ENCODE measurements at places on chromosomes 7 and 10.

- DNase-seq: no peak
Measured at GRCh38 chr7:41010418-41010817, 692.5 kb downstream of the INHBA start.

GRCh38 chr10:22978918-22979317 lies 51.1 kb downstream of the ARMC3 start:
- no peak for DNase-seq

DNA sequence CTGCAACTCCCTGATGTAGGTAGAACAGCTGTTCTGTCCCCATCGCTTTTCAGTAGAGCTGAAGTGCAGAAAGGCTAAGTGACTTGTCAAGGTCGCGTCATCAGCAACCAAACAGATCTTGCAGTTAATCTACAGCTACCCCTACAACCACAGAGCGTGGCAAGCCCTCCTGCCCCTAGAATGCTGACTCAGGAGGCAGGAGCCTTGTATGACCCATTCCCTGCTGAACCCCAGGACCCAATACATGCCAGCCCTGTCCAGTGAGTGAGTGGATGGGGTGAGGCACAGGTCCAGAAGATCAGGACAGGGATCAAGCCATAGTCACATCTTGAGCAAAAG lies 26.6 kb upstream of the GJD4 start:
- no peak for DNase-seq

DNA sequence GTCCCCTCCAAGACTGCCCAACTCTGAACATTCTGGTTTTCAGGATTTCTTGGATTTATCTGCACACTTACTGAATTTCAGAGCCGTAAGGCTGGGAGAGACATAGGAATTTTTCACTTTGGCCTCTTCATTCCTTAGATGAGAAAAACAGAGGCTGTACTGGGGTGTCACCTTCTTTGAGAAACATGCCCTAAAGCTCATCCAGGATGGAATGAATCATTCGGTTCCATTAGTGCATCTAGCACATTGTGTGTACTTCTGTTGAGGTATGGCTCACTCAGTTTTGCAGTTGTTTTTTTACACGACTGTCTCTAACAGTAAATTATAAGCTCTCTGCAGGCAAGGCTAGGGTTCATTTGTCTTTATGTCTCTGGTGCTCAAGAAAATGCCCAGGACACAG lies 383.4 kb downstream of the GATA3 start:
- DNase-seq: no peak

DNA sequence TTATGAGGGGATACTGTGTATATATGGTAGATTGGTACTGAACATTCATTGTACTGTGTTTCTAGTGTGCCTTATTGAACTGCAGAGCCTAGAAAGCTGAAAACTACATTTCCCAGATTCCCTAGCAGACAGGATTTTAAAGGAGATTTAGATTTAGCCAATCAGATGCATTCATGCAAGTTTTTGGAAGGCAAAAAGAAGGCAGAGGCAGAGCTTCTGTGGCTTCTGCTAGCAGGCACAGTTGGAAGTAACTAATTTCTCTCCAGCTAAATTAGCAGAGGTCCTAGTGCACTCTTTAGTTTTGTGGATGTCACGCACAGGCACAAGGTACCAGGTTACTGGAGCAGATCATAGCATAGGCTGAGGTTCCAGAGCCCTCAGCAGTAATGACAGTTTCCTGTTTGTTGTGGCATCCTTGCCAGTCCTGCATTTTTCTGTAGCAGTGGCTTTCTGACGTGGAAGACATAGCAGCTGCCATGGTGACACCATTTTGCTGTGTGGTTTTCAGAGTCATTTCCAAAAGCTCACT lies 83.7 kb upstream of the CCDC71L start:
- DNase-seq: no peak

DNA sequence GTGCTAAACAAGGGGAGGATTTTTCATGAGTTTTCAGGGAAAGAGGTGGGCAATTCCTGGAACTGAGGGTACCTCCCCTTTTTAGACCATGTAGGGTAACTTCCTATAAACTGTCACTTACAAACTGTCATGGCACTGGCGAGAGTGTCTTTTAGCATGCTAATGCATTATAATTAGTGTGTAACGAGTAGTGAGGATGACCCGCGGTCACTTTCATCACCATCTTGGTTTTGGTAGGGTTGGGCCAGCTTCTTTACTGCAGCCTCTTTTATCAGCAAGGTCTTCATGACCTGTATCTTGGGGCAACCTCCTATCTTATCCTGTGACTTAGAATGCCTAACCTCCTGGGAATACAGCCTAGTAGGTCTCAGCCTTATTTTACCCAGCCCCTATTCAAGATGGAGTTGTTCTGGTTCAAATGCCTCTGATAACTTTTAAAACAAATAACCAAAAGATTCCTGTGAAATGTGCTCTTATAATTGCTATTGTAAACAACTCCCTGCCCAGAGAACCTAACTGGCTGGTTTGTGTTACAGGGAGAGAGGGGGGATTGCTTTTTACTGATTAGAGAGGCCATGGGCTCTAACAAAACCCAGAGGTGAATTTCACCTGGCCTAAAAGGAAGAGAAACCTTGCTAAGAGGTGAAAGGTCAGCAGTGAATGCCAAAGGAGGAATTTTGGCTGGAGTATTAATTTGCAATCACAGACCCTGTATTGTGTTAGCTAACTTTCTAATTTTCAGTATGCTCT lies 64.3 kb downstream of the EEPD1 start:
- no peak for DNase-seq

DNA sequence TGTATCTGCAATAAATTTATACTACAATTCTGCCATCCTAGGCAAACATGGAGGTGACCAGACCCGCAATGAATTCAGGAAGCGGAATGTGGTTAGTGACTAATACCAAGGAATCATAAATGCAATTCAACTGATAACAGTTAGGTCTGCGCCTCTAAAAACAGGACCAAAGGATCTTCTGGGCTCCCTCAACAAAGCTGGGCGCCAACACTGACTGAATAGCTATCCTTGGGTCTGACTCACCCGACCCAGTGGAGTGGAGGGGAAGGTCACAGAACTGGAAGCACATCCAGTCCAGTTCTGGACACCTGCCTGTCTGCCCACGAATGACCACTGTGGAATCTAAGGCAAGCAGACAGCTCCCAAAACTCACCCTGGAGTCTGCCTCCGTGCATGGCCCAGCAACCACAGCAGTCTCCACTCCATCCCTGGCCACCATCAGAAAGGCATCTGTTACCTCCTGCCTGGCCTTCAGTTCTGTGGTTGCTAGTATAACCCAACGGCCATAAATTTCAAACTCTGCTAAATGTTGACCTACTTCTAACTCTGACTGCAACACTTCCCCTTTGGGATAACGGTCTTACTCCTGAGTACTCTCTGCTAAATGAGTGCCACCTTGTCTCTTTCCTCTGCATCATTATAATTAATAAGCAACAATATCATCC lies 43.0 kb upstream of the DLX6 start:
- no peak for DNase-seq

DNA sequence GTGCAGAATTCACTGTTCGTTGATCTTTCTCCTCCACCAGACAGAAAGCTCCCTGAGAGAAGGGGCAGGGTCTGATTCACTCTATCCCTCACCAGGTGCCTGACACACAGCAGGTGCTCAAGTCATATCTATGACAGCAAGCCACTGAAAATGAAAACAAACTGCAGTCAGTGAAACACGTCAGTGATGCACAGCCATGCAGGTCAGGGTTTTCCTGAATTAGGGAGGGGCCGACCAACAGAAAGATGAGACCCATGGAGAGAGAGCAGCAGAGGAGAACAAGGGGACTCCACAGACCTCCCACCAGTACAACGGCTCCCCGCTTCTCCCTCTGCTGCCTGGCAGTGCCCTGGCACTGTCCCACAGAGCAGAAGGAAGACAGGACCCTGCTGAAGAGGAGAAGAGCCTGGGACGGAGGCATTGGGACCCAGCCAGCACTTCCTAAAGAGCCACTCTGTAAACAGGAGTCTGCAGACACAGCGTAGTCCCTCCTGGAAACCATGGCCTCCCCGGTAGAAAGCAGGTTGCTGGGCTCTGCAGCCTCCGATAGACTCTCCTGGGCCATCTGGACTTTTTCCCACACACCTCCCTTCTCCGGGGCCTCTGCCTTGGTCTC lies 50.3 kb downstream of the FAM53B start:
- DNase-seq: no peak

- DNase-seq: no peak
Measured at GRCh38 chr7:30209951-30210350, 74.4 kb upstream of the ZNRF2 start.

DNA sequence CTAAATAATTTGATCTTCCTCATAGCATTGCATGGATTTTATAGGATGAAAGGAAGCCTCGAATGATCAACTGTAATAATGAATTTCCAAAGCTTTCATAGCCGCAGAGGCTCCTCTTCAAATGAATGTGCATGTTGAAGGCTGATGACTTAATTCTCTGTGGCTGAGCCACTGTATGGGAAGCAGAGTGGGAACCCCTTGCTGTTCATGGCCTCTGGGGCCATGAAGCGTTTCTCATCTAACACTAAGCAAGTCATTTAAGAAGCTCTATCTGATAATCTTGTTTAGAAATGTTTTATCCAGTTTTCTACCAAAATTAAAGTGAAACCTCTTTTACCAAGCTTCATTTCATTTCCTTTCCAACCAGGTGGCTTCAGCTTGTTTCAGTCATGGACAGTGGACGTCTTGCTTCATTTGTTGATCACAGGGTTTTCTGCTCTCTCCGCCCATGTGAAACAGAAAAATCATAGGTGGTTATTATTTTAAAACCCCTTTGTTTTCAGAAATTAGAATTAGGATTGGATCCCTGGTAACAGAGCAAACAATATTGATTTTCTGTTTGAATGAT lies 10.3 kb upstream of the ADARB2 start:
- no peak for DNase-seq

- no peak for DNase-seq
Measured at GRCh38 chr10:38143587-38143986, 49.5 kb downstream of the ZNF37A start.

DNA sequence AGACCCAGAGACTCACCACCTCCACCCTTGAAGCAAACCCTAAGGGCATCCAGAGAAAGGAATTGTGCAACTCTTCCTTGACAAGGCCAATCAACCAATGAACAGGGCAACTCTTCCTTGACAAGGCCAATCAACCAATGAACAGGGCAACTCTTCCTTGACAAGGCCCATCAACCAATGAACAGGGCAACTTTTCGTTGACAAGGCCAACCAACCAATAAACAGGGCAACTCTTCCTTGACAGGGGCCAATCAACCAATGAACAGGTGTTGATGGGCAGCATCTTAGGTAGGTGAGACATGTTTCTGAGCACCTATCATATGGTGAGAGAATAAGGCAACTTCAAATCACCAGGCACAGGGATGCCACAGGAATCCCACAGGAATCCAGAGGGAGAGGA lies 181.5 kb upstream of the RNF32 start:
- DNase-seq: no peak

DNA sequence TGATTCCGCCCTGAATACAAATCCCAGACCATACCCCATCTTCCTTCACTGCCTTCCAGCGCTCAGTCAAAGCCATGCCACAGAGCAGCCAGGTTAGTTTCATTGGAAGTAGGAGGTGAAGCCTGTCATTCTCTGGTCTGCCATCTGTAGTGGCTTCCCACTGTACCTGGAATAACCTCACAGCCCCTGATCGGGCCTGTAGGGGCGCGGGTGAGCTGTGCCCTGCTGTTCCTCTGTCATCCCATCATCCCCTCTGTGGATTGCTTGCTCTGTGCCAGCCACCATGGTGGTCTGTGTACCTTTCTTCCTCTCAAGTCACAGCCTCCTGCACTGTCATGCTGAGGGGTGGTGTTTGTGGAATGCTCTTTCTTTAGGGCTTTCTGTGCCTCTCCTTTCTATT lies 155.1 kb downstream of the ZNF22 start:
- DNase-seq: no peak

DNA sequence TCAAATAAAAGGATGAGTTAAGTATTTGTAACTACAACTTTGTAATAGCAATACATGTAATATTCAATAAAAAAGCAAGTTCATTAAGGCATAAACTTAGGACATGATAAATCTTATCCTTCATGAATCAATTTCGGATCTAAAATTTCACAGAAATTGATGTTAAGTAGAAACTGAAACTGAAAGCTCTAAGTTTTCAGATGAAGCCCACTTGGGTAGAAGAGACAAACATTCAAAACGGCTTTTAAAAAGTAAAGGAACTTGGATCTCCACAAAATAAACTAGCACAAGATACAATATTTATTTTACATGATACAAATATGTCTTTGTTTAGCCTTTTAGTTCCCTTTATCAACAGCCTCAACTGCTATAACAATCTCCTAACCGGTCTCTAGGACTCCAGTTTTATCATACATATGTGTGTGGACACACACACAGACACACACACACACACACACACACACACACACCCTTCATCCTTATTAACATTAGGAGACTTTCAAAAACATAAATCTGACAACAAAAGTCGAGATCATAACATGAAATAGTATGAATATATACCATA lies 83.7 kb downstream of the USP6NL start:
- no peak for DNase-seq

- DNase-seq: no peak
Measured at GRCh38 chr10:32618482-32618881, 172.5 kb downstream of the CCDC7 start.

DNA sequence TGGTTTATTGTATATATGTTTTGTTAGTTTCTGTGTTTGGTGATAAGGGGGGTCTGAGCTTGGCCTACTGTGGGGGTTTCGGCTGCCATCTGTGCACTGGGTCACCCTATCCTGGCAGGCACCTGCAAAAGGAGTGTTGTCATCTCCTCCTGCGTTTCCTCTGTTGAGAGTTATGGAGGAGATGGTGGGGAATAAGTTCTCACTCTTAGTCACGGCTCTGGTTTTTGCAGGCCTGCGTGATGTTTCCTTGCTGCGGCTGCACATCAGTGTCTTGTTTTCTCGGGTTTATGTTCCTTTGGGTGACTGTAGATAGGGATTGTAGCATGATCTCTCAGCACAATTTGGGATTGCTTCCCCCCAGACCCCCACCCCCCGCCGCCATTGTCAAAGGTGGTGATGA lies 36.8 kb downstream of the CCM2 start:
- peak; percentile 50 for DNase-seq

- DNase-seq: no peak
Measured at GRCh38 chr10:130438861-130439260, 302.7 kb downstream of the GLRX3 start.

DNA sequence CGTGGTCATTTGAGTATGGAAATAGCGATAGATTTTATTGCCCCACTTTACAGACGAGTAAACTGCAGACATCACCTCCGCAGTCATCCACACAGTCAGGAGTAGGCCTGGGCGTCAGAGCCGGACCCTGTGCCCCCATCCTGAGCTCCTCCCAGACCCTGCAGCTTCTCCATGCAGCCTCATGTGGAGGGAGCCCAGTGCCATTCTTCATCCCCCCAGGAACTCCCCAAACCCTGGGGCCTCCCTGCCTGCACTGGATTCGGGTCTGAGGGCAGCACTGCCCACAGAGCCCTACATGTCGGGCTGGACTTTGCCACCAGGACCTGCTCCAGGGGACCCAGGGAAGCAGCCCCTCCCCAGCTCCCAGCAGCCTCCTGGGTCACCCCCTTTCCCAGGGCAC lies 100.8 kb downstream of the MKI67 start:
- DNase-seq: no peak

DNA sequence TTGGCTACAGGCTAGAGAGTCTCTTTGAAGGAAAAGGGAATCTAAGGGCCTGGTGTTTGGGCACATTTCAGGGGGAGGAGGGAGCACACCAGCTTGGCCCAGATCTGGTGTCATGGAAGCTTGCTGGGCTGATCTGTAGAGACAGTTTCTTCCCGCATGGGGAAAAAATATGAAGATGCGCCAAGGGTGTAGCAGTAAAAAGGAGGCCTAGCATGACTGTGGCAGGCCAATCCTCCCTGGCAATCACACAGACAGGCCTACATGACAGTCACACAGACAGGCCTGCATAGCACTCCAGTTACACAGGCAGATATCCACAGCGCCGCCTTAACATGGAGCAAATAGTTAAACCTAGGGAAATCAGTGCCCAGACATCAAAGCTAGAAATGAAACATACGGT lies 123.6 kb upstream of the KIF5B start:
- no peak for DNase-seq

Data from activated CD8-positive, alpha-beta memory T cell treated with anti-CD3 and anti-CD28 coated beads, Interleukin-2, amount 10 ng/mL, durations not matched to agents 7 days and 5 days (primary cell).